ENCODE measurements at places on chromosomes 7 and 10.

DNA sequence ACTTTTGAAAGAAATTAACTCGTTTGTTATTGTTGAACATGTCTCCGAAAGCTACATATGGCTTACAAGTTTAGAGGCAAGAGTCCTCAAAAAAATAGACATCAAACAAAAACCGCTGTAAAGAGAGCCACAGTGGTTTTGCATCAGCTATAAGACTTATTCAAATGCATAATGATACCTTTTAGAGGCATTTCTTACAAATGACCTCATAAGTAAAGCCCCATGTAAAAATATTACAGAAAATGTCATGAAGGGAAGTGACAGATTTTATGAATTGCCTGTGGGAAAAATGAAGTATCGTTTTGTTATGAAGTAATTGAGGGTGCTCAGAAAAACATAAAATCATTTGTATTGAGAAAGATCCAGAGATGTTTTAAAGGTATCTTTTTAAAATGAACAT, 598.0 kb downstream of the NXPH1 start:
- no peak for DNase-seq

DNA sequence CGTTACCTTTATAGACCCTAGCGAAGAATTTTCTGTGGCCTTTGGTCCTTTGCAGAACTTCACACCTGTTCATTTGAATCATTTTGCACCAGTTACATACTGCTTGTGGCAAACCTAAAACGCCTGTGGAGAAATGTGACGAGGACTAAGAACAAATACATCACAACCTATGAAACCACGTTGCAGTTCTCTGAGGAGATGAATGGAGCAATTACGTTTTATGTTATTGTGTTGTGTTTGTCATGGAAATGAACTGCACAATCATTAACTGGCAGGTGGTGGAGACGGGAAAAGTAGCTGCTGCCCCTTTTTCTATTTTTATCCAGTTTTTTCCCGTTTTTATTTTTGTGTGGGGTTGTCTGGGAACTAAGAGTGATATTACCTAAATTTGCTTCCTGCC, 505.5 kb downstream of the SDK1 start:
- DNase-seq, result no peak

DNA sequence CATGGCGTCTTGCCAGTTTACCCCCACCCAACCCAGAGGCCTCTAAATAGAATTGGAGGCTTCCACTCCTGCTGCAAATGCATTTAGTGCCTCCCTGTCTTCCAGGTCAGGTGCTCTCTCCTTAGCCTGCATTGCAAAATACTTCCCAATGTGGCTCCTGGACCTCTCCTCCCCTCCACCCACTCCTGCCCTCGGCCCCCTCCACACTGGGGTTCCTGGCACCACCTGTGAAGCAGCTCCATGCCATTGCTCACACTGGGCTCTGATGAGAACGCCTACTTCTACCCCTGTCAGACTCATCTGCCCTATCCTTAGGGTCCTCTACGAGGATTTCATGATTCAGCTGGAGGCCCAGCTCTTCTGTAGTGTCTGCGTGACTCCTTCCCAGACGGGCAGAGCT, 37.4 kb downstream of the C10orf120 start:
- no peak for DNase-seq

- DNase-seq, result no peak
These were observed 20.0 kb downstream of the VKORC1L1 start for GRCh38 chr7:65892835-65893234.

GRCh38 chr10:30357075-30357801, 8.2 kb upstream of the MTPAP start:
- DNase-seq, result no peak

- DNase-seq, result no peak
These were observed 21.4 kb upstream of the ZNF273 start for GRCh38 chr7:64881461-64882287.

DNA sequence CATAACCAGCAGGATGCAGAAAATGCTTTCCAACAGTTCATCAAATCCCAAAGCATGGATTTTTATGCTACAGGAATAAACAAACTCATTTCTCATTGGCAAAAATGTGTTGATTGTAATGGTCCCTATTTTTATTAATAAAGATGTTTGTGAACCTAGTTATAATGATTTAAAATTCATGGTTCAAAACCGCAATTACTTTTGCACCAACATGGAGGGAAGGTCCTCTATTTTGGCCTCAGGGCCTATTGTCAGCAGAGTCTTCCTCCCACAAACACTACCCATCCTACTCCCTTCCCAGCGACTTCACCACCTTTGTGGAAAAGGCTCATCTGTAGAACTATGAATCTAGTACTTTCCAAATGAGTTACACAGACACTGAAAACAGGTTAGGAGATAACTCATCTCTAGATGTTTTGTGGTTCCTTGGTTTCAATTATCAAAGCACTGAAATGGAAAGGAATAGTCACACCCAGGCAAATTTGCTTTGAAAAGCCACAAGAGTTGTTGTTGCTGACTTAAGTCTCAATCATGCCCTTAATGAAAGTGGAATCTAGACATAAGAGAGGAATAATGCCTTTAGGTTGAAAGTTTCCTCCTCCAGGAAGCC, 59.4 kb upstream of the FRMD4A start:
- no peak for DNase-seq

- DNase-seq, result no peak
These were observed 21.5 kb downstream of the ALOX5 start for GRCh38 chr10:45395554-45395953.

- peak; percentile 67 for DNase-seq
These were observed 145.1 kb downstream of the PLXNA4 start for GRCh38 chr7:132430861-132431822.

Data from GM04504 (cell line).